Activated T-helper 9 cell treated with anti-CD3 and anti-CD28 coated beads, Interleukin-2, amount 50 U/mL, for 16 hours (primary cell): ENCODE measurements at places on chromosomes 1 and 21.

GRCh38 chr1:48203287-48203900 is 19.1 kb upstream of the SLC5A9 start:
- DNase-seq = no peak

GRCh38 chr1:238675221-238675620 is 711.1 kb upstream of the CHRM3 start:
- DNase-seq = no peak

- no peak for DNase-seq
These were observed 35.9 kb upstream of the NEK2 start for GRCh38 chr1:211711315-211711705.

DNA sequence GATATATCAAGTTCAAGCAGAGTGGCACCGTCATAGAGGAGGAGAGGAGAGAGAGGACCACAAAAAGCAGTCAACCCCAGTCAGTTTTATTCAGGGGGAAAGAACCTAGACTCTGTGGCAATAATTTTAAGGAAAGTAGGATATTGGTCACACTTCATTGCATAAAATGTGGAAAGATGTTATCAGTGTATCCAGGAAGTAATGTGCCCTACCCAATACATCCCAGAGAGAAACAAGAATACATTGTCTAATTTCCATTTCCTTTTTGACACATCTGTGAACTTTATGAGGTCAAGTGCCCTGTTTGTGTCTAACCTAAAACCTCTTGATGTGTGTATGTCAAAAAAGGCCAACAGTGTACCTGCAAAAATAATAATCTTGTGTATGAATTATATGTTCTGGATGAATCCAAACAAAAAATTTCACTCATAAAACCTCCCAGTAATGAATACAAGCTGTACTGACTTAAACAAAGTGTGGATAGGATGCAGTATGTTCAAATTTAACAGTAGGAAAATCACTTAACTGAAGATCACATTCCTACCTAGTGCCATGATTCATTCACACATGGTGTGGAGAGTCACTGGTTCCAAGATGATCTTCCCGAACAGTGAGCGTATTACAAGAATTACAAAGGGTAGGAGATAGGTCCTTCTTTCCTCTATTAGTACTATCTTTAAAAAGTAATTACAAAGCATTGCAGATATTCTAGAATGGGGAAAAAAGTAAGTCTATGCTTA is 712.1 kb upstream of the CXADR start:
- no peak for DNase-seq

DNA sequence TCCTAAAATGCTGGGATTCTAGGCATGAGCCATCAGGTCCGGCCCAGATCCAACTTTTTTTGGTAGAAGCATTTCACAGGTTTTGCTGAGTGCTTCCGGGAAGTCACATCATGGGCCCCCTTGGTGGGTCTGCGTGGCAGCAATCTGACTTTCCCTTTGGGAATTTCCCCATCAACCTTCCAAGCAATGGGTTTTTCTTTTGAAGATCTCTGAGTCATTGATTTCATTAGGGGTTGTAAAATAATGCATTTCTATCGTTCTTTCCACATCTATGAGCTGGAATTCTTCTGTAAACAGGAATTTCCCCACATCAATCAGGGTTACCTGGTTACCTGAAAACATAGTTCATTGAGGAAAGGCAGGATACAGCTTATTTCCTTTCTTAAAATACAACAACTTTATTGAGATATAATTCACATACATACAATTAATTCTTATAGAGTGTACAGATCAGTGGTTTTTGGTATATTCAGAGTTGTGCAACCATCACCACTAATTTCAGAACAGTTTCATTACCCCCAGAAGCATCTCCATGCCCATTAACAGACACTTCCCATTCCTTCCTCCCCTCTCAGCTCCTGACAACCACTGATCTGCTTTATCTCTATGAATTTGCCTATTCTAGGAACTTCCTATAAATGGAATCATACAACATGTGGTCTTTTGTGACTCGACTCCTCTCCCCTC is 9.9 kb upstream of the ZBTB17 start:
- DNase-seq = no peak

DNA sequence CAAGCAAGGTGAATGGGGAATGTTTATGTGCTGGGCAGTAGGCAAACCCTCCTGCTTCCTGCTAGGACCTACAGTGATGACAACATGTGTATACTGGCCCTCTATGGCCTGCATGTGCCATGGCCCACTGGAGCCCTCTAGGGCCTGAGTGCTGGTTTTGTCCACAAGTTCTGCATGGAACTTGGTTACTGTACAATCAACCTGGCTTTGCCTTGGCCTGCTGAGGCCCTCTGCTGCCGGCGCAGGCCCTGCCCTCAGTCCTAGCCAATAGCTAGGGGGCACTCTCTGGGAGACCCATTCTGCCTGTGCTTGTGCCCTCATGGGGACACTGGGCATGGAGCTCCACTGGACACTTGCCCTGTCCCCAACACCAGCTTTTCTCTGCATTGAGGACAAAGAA is 138.6 kb upstream of the NGF start:
- DNase-seq = no peak

- no peak for DNase-seq
These were observed 265.9 kb downstream of the PRDM2 start for GRCh38 chr1:13965770-13966398.

DNA sequence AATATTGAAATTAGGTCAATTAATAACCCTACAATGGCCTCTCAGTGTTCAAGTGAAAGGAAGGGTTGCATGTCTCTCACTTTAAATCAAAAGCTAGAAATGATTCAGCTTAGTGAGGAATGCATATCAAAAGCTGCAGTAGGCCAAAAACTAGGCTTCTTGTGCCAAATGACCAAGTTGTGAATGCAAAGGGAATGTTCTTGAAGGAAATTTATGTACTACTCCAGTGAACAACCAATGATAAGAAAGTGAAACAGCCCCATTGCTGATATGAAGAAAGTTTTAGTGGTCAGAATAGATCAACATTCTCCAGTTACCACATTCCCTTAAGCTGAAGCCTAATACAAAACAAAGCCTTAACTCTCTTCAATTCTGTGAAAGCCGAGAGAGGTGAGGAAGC is 10.0 kb downstream of the MAEL start:
- no peak for DNase-seq

DNA sequence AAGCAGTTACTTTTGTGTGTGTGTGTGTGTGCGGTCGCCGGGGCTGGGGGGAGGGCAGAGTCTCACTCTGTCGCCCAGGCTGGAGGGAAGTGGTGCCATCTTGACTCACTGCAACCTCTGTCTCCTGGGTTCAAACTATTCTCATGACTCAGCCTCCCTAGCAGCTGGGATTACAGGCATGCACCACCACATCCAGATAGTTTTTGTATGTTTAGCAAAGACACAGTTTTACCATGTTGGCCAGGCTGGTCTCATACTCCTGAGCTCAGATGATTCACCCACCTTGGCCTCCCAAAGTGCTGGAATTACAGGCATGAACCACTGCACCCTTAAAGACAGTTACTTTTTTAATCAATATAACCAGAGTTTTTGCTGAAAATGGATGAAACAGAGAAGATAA is 207.0 kb downstream of the PTPRC start:
- no peak for DNase-seq

GRCh38 chr1:21751281-21751680 is 31.7 kb downstream of the USP48 start:
- DNase-seq = no peak

GRCh38 chr1:218624052-218624451 is 278.9 kb downstream of the TGFB2 start:
- no peak for DNase-seq

- DNase-seq = no peak
These were observed at the start of gene CAMK1G for GRCh38 chr1:209583408-209583807. Gene CAMK1G (plus strand): TSS chr1:209583714. CDS start chr1:209594984, 11,270 bp downstream.

- DNase-seq = no peak
These were observed 19.4 kb downstream of the HSD11B1 start for GRCh38 chr1:209723756-209724693.

- DNase-seq = no peak
These were observed 16.9 kb upstream of the GNG12 start for GRCh38 chr1:67850151-67850551.

DNA sequence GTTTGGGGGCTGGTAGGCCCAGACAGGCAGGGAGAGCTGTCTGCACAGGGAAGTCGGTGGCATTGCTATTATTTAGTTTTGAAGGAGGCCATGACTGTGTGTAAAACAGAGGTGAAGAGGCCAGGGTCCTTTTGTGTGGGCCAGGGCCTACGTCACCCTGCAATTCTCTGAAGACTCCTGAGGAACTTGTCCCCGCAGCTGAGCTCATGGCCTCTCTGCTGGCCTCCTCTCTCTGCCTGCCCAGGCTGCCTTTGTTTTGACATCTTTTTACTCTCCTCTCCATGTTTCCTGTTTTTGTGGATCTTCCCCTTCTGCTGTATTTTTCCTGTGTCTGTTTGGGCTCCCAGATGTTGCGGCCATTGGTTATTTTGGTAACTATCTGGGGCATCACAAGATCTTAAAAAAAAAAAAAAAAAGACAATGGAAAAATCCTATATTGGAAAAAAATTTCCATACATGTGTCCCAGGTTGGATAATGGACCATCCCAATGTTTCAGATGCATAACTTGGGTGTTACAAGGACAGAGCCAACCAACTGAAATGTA is 280.7 kb downstream of the RPS6KC1 start:
- DNase-seq = no peak

DNA sequence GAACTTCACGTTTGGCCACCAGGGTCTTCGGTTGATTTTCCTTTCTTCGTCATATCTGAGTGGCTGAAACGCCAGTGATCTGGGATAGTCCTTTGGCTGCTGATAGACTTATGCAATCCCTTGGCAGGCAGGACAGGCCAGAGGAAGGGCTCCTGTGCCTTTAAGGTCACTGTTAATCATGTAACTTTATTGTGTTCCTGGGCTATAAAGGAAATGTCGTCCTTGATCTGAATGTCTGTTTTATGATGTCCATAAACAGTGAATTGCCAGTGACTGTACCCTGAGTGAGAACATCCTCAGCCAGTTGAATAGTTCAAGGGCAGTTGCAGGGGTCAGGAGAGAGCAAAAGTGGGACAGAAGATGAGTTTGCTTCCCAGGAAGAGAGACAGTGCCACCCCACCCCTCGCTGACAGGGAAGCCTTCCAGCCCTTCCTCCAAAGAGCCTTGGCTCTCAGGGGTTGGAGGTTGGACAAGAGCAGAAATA is 68.0 kb downstream of the PDE9A start:
- no peak for DNase-seq

DNA sequence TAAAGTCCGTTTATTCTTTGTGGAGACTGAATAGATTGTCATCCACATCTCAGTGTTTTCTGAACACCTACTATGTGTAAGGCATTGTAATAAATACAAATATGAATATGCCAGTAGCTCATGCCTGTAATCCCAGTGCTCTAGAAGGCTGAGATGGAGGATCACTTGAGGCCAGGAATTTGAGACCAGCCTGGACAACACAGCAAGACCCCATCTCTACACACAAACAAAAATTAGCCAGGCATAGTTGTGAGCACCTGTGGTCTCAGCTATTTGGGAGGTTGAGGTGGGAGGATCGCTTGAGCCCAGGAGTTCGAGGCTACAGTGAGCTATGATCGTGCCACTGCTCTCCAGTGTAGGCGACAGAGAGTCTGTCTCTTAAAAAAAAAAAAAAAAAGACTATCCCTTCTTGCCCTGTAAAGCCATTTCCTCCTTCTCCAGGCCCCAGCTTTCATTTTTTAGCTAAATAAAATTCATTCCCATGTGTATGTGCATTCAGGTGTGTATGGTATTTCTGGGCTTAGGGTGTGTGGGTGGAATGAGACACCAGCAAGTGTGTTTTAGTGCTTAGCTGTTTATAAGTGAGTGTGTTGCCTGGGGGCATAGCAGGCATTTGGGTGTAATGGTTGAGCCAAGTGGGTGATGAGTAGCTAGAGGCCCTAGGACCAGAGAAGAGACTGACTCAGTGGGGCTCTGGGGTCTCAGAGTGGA is 7.8 kb downstream of the CELSR2 start:
- no peak for DNase-seq

- DNase-seq = no peak
These were observed 53.9 kb upstream of the GNG12 start for GRCh38 chr1:67887146-67887545.

- no peak for DNase-seq
These were observed 5.3 kb downstream of the CLCA2 start for GRCh38 chr1:86429122-86429725.

GRCh38 chr1:248842781-248843331 is 4.8 kb downstream of the ZNF672 start:
- DNase-seq = no peak

DNA sequence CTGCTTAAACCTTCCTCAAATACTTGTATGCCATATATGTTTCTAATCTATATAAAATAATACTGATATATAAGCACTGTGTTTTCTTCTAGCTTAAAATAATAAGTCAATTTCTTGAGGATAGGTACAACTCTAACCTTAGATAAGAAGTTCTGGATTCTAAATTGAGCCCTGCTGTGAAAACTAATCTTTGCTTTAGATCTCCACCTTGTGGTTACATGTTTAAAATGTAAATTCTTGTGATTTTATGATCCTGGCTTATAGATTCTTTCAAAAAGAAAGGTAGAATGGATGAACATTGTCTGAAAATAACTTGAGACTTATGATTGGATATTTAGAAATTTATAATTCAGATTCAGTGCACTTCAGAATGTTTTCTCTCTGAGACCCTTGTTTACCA is 38.9 kb upstream of the HMCN1 start:
- DNase-seq = no peak

- no peak for DNase-seq
These were observed 103.5 kb upstream of the ETS2 start for GRCh38 chr21:38702196-38702595.

- DNase-seq = no peak
These were observed 60.7 kb upstream of the FMN2 start for GRCh38 chr1:240031009-240031408.

GRCh38 chr21:33360281-33360680 is 35.5 kb downstream of the IFNAR1 start:
- no peak for DNase-seq

GRCh38 chr1:32605711-32606424 is 44.5 kb downstream of the ZBTB8OS start:
- no peak for DNase-seq

- DNase-seq = no peak
These were observed 68.3 kb downstream of the ADARB1 start for GRCh38 chr21:45142469-45143308.

DNA sequence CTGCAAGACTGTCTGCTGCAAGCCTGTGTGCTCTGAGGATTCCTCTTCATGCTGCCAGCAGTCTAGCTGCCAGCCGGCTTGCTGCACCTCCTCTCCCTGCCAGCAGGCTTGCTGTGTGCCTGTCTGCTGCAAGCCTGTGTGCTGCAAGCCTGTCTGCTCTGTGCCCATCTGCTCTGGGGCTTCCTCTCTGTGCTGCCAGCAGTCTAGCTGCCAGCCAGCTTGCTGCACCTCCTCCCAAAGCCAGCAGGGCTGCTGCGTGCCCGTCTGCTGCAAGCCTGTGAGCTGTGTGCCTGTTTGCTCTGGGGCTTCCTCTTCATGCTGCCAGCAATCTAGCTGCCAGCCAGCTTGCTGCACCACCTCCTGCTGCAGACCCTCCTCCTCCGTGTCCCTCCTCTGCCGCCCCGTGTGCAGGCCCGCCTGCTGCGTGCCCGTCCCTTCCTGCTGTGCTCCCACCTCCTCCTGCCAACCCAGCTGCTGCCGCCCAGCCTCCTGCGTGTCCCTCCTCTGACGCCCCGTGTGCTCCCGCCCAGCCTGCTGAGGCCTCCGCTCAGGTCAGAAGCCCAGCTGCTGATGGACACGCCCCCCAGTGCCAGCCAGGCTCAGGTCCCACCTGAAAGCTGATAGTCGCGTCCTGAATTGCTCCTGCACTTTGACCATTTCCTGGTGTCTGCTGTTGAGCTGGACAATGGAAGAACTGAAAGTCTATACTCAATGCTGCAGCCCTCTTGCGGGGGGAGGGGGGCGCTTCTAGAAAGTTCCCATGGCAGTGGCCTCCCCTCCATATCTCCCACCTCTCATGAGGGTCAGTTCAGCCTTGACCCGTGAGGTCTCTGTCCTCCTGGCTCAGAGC is 1.2 kb downstream of the KRTAP10-4 start:
- no peak for DNase-seq

GRCh38 chr1:81190003-81190402 is 610.7 kb upstream of the ADGRL2 start:
- DNase-seq = no peak
